Activated CD4-positive, alpha-beta T cell treated with anti-CD3 and anti-CD28 coated beads, Interleukin-2, amount 50 U/mL, for 16 hours (primary cell): ENCODE measurements at places on chromosomes 3 and 15.
A peak's percentile ranks its signal among the peaks of the same experiment; 100 is the strongest.

- DNase-seq = peak; percentile 23
Measured at GRCh38 chr3:170868577-170869238, 1.3 kb downstream of the RPL22L1 start.

- DNase-seq = peak; percentile 60
Measured at GRCh38 chr3:184710870-184711492, 883 bp downstream of the MAGEF1 start.

DNA sequence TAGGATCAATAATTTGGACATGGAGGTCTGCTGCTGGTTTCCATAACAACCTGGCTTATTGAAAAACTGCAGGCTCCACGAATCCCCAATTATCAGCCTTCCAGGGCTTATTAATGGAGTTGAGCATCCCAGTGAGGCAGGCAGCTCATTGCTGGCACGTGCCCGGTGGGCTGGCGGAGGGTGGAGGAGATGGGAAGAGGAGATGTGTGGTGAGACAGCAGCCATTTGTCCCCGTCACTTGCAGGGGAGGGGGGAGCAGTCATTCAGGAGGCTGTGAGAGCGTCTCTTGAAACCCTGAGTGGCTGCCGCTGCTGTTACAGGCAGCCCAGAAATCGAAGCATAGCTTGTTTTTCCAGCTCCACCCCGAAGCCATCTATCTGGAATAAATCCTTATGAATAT lies 70.6 kb downstream of the GAP43 start:
- DNase-seq = no peak

DNA sequence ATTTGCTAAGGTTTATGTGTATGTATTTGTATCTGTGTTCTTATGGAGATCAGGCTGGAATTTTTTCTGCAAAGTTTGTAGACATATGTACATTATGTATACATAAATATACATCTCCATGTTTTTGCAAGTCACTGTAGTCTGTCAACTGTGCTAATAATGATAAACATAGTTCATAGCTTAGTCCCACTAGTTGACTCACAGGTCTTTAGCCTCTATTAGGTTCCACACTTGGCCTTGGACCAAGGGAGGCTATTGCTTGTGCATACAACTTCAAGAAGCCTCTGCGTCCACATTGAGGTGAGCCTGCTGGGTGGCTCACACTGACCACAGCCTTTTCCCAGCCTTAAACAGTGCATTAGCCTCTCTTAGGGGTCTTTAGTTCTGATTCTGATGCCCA lies 243.8 kb upstream of the PEX5L start:
- no peak for DNase-seq

DNA sequence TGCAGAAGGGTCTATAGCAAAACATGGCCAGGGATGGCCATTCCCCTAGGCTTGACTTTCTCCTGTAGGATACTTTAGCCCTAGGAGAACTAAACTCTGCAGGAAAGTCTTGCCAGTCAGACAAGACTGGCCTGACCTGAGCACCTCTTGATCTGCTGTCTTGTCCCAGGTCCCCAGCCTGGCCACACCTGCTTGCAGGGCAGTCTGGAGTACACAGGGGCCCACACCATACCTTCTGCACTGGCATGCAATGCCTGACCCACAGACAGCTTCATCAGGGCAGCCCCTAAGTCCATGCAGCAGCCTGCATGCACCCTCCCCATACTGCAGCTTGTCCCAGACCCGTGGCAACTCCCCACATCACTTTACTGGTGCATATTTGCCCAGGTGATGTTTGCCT lies 204.6 kb downstream of the LRRC3B start:
- DNase-seq = no peak

DNA sequence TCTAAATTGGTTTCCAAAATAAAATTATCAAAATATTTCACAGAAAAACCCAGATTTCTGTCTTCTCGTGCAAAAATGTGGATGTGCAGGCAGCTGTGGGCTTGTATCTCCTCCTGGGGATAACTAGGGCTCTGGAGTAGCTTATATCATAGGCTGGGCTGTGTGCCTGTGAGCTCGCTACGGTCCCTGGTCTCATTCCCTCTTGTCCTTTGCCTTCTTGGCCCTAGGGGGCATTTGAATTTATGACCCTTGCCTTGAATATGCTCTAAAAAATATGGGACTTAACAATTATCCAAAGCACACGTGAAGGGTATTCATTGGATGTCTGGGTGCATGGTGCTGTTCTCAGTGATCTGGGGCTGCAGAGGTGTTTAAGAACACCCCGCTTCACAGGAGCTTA lies 132.6 kb downstream of the PDZRN3 start:
- DNase-seq = no peak

DNA sequence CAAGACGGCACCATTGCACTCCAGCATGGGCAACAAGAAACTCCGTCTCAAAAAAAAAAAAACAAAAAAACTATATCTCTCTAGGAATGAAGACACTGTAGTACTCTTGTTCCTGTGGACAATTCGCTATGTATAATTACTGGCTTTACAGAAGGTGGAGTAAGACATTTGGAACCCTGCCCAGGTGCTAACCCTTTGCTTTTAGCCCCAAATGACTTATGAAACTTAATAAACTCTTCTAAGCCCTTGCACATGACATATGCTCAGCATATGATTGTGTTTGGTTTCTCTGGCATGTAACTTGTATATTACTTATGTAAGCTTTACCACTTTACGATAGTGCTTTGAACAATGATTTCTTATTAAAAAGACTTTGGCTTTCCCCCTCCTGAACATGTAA lies 27.3 kb upstream of the PRTG start:
- DNase-seq = no peak

DNA sequence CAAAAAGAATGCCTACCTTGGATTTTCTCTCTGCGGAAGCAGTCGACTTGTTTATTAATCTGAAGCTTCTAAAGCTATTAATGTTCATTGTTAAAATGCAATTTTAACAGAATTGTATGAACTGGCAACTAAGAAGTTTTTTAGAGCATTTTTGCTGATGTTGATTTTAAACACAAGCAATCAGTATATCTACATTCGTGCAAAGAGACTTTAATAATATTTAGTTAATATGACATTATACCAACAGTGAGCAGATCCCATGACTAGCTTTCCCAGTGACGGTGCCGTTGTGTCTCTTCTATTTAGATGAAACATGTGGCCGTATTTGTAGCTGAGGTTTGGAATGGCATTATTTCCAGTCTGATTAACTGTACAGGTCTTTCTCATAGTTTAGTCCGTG lies 88.0 kb downstream of the PEX5L start:
- no peak for DNase-seq
